Adipose tissue (tissue), 3 donors: ENCODE measurements at places on chromosomes 13 and 19. TPM values are rescaled to one million over a fixed set of nuclear protein-coding genes. Genes with fewer than 3 reads are reported as not detected.

Gene DAND5
- polyA plus RNA-seq: 0.04 TPM

Gene PRR12
- polyA plus RNA-seq: 11.5 TPM

Gene ANKLE1
- 0.70 TPM for polyA plus RNA-seq

Gene NEK5
- 0.04 TPM for polyA plus RNA-seq

Gene SIGLECL1
- polyA plus RNA-seq: not detected

Gene C5AR2
- polyA plus RNA-seq: 0.44 TPM

Gene NKPD1
- 0.05 TPM for polyA plus RNA-seq

Gene GPC5
- 0.04 TPM for polyA plus RNA-seq

Gene MYO1F
- polyA plus RNA-seq: 21.3 TPM

Gene ZIC2
- polyA plus RNA-seq: not detected

Gene ZNF540
- 0.79 TPM for polyA plus RNA-seq

Gene CGB2
- polyA plus RNA-seq: not detected

Gene LACC1
- polyA plus RNA-seq: 7.0 TPM

Gene ZC3H13
- polyA plus RNA-seq: 5.3 TPM

Gene CD209
- polyA plus RNA-seq: 1.3 TPM

Gene LGALS13
- polyA plus RNA-seq: not detected
